GDM1 (cell line): ENCODE measurements at places on chromosomes 6 and 20.
A peak's percentile ranks its signal among the peaks of the same experiment; 100 is the strongest.

- no peak for DNase-seq
Measured at GRCh38 chr20:11901127-11901526, 16.6 kb upstream of the BTBD3 start.

- no peak for DNase-seq
Measured at GRCh38 chr6:136994782-136995181, 50.0 kb downstream of the IL20RA start.

DNA sequence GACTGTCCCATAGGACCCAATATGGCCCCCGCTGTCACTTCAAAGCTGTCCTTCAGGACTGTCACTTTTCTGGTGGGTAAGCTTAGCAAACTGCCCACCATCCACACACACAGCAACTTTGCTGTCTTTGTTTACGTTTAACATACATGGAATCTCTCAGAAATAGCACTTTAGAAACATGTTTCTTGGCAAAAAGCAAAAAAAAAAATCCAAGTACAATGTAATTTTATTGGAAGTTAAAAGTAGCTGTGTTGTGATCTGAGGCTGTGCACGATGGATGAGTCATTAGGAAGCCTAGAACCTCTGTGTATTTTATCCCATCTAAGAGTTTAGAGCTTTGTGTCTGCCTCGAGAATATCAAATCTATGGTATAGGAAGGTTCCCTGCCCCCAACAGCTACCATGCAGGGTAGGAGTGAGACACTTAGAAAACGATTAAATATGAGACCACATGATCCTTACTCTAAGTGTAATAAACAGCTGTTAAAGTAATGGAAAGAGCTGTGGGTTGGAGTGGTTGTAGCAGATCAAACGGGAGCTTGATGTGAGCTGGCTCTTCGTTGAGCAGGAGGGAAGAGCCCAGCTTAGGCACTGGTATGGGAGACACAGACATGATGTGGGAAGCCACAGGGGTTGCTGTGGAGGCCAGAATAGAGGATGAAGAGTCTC is 119.5 kb downstream of the PLEKHG1 start:
- no peak for DNase-seq

DNA sequence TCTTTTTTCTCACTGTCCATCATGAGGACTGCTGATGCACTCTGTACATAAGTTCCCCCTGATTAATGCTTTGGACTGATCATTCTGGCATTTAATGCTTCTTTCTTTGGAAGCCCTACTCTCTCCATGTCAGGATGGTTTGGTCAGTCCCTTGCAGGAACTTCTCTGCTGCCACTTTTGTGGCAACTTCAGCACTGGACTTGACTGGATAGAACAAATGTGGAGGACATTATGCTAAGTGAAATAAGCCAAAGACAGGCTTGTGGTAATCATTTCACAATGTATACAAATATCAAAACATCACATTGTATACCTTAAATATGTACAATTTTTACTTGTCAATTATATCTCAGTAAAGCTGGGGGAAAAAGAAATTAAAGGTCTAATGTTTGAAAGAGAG is 12.2 kb upstream of the BRPF3 start:
- no peak for DNase-seq

DNA sequence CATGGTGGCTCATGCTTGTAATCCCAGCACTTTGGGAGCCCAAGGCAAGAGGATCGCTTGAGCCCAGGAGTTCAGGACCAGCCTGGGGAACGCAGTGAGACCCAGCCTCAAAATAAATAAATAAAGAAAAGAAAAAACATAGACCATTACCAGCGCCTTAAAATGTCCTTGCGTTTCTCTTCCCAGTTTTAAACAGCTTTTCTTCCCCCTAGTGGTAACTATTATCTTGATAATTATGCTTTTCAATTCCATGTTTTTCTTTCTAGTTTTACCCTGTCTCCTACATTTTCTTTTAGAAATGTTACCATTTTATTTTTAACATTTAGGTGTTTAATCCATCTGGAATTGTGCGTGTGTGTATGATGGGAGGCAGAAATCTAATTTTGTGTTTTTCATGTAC is 24.4 kb downstream of the DNAH8 start:
- DNase-seq, result no peak

- no peak for DNase-seq
Measured at GRCh38 chr6:124446961-124447360, 515.3 kb upstream of the RNF217 start.

DNA sequence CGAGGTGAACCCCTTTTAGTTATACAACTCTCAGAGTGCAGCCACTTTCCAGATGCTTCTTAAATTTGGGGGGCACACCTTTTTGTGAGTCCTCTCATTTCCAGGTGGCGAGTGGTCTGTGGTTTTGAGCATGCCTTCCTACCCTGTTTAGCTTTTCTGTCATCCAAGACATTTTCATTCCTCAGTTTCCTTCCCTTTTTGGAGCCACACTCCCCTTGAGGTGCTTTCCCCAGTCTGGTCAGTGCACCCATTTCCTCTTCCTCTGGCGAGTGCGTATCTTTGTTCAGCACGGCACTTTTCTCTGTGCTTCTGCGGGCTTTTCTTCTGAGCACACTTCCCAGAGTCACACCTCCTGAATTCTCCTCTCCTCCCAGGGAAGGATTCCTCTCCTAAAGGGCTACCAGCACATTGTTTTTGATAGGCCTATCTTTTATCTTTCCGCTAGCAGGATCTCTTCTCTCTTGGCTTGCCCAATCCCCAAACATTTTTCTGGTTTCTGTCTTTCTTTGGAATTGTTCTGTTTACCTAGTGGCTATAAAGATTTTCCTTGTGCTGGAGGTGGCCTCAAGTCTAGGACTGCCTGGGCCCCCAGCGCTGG is 1.4 kb downstream of the PHF20 start:
- peak; percentile 45 for DNase-seq

- no peak for DNase-seq
Measured at GRCh38 chr20:2524709-2525506, 11.5 kb upstream of the TMC2 start.

GRCh38 chr6:116159782-116160524 is 34.0 kb upstream of the COL10A1 start:
- DNase-seq, result no peak

GRCh38 chr6:104700371-104701185 is 159.1 kb downstream of the HACE1 start:
- DNase-seq, result no peak

DNA sequence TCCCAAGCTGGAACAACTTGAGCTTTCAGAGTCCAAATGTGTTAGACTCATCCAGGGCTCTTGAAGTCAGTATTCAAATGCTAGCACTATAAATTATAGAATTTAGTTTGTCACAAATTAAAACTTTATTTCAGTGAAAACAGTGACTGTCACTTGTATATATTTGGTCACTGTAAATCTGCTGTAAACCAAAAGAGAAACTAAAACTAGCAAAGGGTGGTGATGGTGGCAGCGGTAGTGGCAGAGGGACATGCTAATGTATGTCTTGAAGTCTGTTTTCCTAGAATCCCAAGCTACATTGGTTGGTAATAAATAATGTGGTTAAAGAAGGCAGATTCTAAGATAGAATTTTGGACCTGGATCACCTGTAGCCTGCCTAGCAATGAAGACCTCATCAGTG is 140.4 kb upstream of the CENPW start:
- DNase-seq, result no peak

DNA sequence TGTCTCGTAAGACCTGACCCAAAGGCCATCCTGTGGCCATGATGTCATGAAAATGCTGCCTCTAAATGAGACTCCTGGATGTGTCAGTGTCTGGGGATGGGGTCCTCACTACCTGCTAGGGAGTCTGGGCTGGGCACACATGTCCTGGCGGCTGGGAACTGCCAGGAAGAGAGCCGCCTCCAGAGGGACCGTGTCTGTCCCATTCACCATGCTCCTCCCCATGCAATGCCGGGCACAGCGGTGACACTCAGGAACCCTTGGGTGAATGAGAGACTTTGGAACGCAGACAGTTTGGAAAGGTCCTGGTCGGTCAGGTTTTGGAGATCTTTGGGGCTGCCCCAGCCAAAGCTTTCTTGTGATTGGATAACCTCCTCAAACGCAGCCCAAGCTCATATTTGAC is 40.1 kb upstream of the GTSF1L start:
- DNase-seq, result no peak

- DNase-seq, result no peak
Measured at GRCh38 chr6:156634048-156634447, 143.1 kb upstream of the ARID1B start.

GRCh38 chr6:15369838-15370237 is 124.0 kb downstream of the JARID2 start:
- no peak for DNase-seq

- DNase-seq, result peak; percentile 19
Measured at GRCh38 chr6:105087571-105088211, 92.1 kb downstream of the POPDC3 start.

DNA sequence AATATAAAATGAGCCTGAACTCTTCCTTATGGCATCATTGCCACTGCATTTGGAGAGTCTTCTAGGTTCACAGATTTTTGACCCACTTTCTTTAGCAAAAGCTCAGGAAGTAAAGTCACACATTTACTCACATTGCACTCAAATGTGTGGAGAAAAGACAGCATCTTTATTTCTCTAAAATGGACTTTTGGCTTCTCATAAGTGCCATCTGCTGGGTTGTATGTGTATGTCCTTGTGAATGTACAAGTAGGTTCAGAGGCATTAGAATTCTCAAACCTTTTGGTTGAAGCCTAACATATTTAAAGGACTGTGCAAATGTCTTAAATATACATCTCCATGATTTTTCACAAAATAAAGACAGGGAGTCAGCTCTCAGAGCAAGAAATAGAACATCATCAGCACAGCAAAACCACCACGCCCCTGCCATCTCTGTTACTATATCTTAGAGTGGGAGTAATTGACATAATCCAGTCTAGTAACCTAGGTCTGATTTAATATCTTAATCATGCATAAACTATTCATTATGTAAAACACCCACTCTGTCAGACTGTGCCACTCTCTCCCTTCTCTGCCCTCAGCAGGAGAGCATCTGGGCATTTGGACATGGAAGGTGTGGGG is 42.2 kb upstream of the SPTLC3 start:
- DNase-seq, result no peak

GRCh38 chr20:5864428-5864827 is 85.9 kb downstream of the TRMT6 start:
- no peak for DNase-seq
